Stimulated activated CD4-positive, alpha-beta T cell treated with anti-CD3 and anti-CD28 coated beads, Interleukin-1b, Interleukin-23, amount 100 ng/mL, for 24 hours (primary cell): ENCODE measurements at places on chromosomes 5 and 9.

- DNase-seq: no peak
Measured at GRCh38 chr9:7245976-7246580, 488.3 kb downstream of the KDM4C start.

- no peak for DNase-seq
Measured at GRCh38 chr9:97911528-97911927, 10.8 kb downstream of the TRMO start.

GRCh38 chr5:12360218-12360617 is 456.0 kb upstream of the CTNND2 start:
- no peak for DNase-seq

- no peak for DNase-seq
Measured at GRCh38 chr9:92265154-92265553, 28.3 kb downstream of the IARS1 start.

- DNase-seq: no peak
Measured at GRCh38 chr5:158751961-158752655, 347.6 kb downstream of the EBF1 start.

DNA sequence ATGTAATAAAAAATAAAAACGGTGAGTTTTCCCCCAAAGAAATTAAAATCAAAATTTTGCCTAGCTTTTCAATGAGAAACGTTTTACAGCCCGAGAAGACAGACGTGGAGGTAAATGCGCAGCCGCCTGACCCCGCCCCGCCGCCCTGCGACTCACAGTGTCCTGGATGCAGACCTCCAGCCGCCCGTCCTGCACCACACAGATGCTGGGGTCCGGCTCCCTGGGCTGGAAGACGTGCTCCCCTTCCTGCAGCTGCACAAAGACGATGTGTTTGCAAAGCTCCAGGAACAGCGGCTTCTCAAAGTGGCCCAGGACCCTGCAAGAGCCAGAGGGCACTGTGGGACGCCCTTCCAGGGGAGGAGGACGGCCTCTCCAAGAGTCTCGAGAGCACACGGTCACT is 7.7 kb downstream of the PNPLA7 start:
- DNase-seq: no peak

- DNase-seq: no peak
Measured at GRCh38 chr9:20771729-20772128, 87.7 kb downstream of the FOCAD start.

DNA sequence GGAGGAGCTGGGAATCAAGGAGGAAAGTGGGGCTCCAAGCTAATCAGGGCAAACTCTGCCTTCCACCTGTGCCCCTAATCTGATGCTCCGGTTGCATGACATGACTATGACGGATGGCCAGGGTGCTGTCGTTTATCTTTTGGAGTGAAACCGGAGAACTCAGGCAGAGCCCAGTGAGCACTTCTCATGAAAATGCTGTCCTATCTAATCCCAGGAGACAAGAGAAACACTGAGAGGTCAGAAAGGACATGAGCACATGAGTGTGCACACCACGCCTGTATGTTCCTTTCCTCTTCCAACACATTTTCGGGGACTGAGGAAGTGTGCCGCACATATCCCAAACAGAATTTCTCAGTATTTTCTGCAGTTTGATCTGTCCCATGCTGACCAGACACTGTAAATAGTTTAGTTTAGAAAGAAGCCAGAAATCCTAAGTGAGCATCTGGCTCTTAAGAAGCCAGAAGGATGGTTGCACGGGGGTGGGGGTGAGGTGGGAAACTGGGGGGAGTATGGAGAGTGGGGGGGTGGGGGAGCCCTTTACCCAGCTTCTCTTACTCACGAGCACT is 217.1 kb downstream of the TSSK1B start:
- DNase-seq: no peak

GRCh38 chr5:80067531-80068245 is 32.5 kb downstream of the THBS4 start:
- no peak for DNase-seq

DNA sequence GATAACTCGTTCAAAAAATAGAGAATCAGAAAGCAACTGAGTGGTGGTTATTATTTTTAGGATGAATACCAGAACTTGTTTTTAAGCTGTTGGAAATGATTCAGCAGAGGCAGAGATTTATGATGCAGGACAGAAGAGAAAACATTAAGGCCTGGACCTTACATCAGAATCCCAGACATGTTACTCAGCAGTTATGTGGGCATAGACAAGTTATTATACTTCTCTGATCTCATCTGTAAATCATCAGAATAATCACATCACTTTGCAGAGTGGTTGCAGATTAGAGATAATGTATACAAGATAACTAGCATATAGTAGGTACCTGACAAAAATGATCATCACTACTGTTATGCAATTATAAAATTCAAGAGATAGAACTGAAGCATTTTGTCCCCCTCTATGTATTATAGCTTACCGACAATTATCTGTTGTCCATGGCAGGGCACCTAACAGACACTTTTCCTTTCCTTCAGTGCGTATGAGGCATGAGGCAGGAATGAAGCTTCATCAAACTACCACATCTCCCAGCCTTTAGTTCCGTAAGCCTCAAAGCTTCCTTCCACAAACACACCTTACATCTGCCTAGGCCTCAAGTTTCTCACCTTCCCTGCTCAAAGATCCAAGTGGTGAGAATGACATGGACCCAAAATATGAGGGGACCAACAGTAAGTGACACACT is 165.9 kb downstream of the DENND1A start:
- DNase-seq: no peak

DNA sequence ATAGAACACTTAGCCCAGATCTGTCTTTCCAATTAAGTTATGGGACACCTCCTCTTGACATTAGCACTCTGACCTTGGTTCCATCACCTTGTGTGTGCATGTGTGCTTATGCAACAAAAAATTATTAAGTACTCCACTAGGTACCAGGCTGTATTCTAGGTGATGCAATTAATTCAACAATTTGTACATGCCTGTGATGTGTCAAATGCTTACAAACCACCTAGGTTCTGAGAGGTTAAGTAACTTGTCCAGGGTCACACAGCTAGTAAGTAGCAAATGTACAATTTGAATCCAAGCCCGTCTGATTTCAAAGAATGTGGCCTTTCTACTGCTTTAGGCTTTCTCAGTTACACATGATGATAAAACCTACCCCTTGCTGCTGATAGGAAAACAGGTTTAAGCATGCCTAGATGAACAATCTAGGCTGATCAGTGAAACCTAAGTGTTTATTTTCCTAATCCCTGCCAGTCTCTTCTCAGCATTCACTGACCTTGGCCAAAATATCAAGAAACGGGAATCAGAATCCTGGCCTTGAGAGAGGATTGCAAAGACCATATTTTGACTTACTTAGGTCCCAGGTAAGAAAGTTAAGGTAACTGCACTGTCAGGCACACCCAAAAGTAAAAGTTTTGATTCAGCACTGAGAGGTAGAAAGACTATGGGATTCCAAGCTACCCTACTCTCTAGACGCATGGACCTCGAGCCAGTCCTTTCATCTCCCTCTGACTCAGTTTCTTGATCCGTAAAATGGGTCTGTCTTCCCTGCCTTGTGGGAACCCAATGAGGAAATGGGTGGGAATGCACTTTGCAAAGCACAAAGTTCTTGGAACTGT is 1.0 kb downstream of the TBC1D2 start:
- DNase-seq: no peak

DNA sequence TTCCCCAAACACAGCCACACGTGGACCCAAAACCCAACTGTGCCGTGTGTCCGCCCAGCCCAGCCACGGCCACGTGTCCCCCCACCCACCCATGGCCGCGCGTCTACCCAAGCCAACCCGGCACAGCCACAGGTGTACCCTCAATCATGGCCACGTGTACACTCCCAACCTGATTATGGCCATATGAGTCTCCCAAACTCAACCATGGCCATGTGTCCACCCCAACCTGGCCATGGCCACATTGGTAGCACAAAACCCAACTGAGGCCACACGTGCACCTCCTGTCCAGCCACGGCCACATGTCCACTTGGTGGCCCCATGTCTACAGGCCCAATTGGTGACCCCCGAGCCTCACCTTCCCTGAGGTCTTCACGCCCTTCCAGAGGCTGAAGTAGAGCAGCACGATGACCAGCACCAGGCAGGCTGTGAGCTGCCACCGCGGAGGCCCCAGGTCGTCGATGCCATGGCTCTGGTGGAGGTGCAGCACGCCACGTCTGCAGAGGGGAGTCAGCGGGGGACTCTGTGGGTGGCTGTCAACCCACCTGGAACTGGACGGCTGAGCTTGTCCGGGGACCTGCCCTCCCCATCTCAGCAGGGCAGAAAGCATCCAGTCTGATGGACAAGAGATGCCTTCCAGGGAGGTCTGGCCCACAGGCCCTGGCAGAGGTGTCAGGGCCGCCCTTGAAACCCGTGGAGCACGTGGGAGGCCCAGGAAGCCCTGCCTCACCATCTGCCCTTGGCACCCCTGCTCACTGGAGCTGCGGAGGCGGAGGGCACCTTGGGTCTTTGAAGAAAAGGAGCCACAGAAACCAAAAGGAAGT is 23.5 kb downstream of the SLC6A3 start:
- no peak for DNase-seq

DNA sequence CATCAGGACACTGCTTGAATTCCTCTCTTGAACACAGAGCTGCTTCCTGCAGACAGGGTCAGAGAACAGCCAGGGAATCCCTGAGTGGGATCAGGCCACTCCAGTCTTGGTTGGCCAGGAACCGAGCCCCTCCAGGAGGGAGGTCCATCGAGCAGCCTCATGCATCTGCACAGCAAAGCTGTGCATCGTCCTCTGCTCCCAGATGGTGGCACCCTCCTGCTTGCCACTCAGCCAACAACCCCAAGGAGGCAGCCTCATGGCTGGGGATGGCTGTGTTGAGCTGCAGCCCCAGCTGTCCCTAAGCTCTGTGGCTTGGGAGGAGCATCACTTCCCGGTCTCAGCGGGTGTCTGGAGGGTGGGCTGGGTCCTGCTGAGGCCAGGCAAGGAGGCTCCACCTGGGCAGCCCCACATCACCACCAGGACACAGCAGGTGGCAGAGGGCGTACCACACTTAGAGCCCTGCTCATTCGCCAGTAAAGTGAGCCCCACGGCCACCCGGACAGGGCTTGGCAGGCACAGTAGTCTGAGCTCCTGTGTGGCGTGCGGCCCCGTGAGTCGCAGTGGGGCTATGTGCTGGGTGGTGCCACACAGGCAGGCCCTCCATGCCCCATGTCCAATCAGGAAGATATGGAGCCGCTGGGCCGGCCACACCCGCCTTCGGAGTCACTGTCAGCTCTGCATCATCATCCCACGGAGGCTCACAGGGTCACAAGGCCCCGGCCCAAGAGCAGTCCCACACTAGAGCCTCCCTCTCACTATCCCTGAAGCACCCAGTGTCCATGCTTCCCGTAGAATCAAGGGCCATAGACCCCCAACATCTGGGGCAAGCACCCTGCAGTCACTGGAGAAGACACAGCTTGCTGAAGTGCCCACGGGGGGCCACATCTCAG is 11.9 kb downstream of the LPCAT1 start:
- DNase-seq: no peak

DNA sequence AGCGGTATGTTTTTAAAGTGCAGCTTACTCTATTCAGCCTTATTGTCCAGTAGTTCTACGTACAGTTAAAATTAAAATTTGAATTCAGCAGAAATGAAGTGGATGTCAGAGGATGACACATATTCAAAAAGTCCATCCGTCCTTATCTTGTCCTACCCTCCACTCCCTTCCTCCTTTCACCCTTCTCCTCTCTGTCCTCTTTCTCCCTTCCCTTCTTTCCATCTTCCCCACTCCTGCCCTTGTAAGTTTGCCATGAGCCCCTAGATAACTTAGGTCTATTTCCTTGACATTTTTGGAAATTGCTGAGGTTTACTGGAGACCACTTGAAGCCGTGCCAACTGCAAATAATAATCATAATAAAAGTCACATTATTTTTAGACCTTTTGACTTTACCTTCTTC is 67.6 kb downstream of the TRIO start:
- DNase-seq: no peak

DNA sequence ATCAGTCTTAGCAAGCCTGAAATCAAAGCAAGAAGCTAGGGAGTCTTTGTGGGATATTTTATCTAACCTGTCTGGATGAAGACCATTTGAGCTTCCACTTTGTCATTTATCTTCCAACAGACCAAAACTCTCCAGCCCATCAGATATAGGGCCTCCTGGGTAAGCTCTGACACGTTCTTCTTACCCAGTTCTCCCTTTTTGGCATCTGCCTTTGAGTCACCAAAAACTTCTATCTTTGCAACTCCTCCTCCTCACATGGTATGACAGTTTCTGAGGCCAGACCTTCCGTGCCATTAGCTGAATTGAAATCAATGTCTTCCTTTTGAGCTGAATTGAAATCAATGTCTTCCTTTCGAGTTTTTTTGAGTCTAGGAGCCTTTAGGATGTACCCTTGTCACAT is 156.6 kb upstream of the SPRY4 start:
- no peak for DNase-seq

DNA sequence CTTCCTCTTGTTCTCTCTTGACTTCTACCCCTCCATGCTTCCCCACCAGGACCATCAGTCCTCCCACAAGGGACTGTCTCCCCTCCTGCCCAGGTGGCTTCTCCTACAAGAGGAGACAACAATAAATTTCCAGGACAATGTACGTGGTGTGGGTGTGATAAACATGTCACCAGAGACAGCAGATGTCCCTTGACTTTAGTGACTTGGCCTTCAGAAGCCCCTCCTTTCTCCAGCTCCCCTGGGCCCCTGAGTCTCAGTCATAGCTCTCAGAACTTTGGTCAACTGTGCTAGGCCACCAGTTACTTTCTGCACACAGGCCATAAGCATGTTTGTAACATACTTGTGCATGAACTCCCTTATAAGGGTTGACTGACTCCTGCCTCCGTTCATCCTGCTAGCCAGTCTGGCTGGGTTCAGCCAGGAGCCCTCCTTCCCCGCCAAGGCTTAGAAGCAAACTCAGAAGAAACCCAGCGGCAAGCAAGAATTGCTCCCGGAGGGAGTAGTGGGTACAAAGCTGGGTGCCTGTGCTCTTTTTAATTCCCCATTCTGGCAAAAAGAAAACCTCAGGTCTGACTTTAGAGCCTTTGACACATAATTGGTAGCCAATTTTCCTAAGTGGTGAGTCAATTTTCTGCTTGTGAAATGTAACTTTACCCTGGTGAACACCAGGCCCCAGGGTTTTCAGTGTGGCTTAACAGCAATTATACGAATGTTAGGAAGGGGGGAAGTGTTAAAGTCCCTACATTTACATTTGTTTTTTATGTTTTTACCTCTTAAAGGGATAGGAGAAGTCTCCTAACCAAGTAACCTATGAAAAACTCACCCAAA is 49.2 kb downstream of the EBF1 start:
- DNase-seq: no peak

- DNase-seq: no peak
Measured at GRCh38 chr5:117486261-117486660, 911.6 kb upstream of the SEMA6A start.

- no peak for DNase-seq
Measured at GRCh38 chr5:7793895-7794294, 57.0 kb downstream of the CFAP90 start.

DNA sequence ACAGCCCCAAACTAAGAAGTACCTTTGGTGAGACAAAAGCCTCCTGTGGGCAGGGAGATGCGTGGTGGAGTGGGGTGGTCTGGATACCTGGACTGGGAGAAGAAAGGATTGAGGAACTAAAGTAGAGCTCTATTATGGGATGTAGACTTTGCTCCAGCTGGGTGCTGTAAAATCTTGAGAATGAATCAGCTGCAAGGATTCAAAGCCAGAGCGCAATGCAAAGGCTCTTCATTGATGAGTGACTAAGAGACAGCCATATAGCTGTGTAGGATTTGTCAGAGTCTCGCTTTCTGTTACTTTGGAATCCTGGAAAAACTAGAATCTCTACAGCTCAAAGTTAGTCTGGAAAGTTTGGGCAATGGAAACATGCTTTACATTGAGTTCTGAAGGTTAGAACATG is 159.9 kb downstream of the TAF11L14 start:
- no peak for DNase-seq
